ENCODE measurements at places on chromosomes 11 and 22. TPM values are rescaled to one million over a fixed set of nuclear protein-coding genes. Genes with fewer than 3 reads are reported as not detected.

Gene GGT5
- polyA plus RNA-seq = 2.0 TPM

Gene PACS1
- 28.5 TPM for polyA plus RNA-seq

Gene TMA7B
- not detected for polyA plus RNA-seq

DNA sequence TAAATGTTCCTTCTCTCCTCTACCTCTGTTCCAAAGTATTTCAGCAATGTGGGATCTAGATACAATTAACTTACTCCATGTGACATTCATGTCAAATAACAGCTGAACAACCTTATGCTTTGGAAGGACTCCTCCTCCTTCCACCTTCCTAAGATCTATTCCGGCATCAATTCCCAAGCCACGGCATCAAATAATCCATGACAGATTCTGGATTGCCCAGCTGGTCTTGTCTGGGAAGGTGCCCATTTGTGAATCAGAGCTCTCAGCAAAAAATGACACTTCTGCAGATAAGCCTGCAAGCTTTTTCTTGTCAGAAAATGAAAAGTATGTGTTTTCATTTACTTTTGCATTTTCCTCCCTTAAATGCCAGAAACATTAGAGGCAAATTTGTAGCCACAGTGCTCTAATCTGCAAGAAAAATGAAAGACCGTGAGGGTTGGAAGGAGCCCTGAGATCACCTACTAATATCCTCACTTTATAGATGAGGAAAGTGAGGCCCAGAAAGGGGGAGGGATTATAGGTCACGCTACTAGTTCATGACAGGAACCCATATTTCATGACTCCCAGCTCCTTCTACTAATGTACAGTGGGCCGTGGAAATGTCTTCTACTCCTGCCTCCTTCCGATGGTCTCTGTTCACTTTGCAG, 124.0 kb downstream of the ME3 start:
- H3K27me3 ChIP-seq = no peaks in the 10 kb centered on the region
- H3K36me3 ChIP-seq = no peaks in the 10 kb centered on the region

- DNase-seq = no peak
- peaks cover 48% of the 10 kb centered on the region for H3K36me3 ChIP-seq
Observed at GRCh38 chr11:118635642-118636041, 28.2 kb downstream of the PHLDB1 start.

DNA sequence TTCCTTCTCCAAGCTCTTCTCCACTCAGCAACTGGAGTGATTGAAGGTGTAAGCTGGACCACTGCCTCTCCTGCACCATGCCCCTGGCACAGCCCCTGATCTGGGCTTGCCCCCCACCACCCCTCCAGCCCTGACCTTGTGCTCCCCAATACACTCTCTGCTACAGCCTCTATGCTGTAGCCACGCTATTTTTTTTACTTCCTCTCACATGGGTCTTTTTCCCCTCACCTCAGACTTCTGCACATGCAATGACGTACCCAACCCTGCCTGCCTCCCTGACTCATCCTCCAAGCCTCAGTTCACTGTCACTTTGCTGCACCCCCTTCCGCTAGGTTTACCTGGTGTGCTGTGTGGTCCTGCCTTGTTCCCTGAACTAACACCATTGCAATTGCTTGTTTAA, 9.0 kb downstream of the CSNK2A3 start:
- no peak overlapping the region for H3K4me3 ChIP-seq
- no peaks in the 10 kb centered on the region for H3K36me3 ChIP-seq
- no peaks in the 10 kb centered on the region for H3K4me1 ChIP-seq
- no peak for DNase-seq
- H3K27me3 ChIP-seq = peaks cover 2% of the 10 kb centered on the region

- no peak overlapping the region for H3K4me3 ChIP-seq
- peaks cover 8% of the 10 kb centered on the region for H3K4me1 ChIP-seq
- H3K36me3 ChIP-seq = no peaks in the 10 kb centered on the region
- H3K27me3 ChIP-seq = no peaks in the 10 kb centered on the region
Observed at GRCh38 chr11:96337541-96338431, 5.2 kb downstream of the MAML2 start.

GRCh38 chr11:70901951-70902521, 350.3 kb downstream of the SHANK2 start:
- no peaks in the 10 kb centered on the region for H3K4me1 ChIP-seq
- DNase-seq = no peak

GRCh38 chr22:22897091-22897490, 9.5 kb downstream of the IGLL5 start:
- no peak overlapping the region for H3K27ac ChIP-seq
- H3K27me3 ChIP-seq = no peaks in the 10 kb centered on the region
- no peak for DNase-seq

- DNase-seq = peak; percentile 68
- H3K27me3 ChIP-seq = no peaks in the 10 kb centered on the region
- peak overlapping the region; percentile 45 for H3K27ac ChIP-seq
- H3K36me3 ChIP-seq = no peaks in the 10 kb centered on the region
- peaks cover 2% of the 10 kb centered on the region for H3K4me1 ChIP-seq
- H3K4me3 ChIP-seq = no peak overlapping the region
Observed at GRCh38 chr11:121810291-121810690, 305.7 kb downstream of the BLID start.

GRCh38 chr22:50621356-50621880, 6.5 kb downstream of the ARSA start:
- no peak overlapping the region for H3K27ac ChIP-seq
- H3K4me1 ChIP-seq = peaks cover 5% of the 10 kb centered on the region
- no peak overlapping the region for H3K4me3 ChIP-seq
- peaks cover 2% of the 10 kb centered on the region for H3K36me3 ChIP-seq
- H3K27me3 ChIP-seq = peaks cover 4% of the 10 kb centered on the region
- DNase-seq = no peak

- H3K4me3 ChIP-seq = no peak overlapping the region
- no peak for DNase-seq
- H3K36me3 ChIP-seq = no peaks in the 10 kb centered on the region
- no peaks in the 10 kb centered on the region for H3K4me1 ChIP-seq
Observed at GRCh38 chr22:43298062-43298801, 44.9 kb downstream of the SCUBE1 start.

Data from fibroblast of lung (primary cell).